ENCODE measurements at places on chromosomes 6 and 20.

GRCh38 chr6:27872642-27873020 is 39.6 kb downstream of the OR2B2 start:
- DNase-seq, result no peak

GRCh38 chr6:168232062-168232461 is 87.5 kb downstream of the DACT2 start:
- no peak for DNase-seq

GRCh38 chr20:11080781-11081377 is 407.1 kb upstream of the JAG1 start:
- DNase-seq, result no peak

DNA sequence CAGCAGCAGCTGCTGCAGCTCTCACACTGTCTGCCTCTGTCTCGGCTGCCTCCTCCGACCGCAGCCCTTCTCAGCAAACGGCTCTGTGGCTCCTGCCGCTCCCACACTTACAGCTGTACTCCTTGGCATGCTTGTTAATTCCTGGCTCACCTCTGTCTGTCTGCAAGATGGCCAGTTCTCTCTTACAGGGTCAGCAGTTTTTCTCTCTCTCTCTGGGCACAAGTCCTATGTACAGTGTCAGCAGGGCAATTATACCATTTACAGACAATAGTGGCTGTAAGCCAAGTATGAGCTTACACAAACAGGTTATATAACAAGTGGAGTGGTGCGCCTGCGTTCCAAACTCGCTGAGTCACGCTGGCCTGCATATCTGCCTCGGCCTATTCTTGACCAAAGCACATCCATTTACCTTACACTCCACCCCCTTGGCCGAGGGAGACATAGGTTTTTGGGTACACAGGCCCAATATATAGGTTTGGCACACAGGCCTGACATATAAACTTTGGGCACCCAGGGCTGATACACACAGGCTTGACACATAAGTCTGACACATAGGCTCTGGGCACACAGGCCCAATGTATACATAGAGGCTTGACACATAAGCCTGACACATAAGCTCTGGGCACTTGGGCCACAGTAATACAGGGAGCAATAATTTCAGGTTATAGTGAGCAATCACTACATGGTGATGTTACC is 4.4 kb downstream of the ZKSCAN3 start:
- no peak for DNase-seq

GRCh38 chr6:137087902-137088301 is 43.1 kb upstream of the IL20RA start:
- no peak for DNase-seq

DNA sequence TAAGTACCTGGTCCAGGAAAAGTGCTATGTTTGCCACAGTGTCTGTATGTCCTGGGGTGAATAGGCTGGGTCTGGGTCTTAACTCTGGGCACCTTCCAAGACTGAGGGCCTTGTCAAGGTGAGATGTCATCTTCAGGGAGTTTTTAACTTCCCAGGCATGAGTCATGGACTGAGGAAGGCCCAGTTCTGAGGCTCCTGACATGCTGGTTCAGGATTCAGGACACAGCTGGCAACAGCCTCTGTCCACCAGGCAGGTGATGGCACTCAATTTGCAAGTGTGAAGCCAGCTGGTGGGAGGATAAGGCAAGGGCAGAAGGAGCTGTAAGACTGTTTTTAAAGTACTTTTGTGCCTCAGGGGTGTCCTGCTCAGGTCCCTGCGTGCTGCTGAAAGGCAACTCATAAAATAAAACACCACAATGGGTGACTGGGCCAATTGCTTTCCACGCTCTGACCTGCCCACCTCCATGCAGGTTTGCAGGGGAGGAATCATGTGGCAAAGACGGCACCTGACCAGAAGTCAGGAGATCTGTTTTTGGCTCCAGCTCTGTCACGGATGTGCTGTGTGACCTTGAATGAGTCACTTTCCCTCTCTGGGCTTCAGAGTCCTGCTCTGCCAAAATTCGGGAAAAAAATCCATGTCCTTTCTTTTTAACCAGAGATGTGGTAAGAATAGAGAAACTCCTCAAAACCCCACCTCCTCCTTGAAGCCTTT is 4.9 kb upstream of the PACSIN1 start:
- DNase-seq, result no peak

DNA sequence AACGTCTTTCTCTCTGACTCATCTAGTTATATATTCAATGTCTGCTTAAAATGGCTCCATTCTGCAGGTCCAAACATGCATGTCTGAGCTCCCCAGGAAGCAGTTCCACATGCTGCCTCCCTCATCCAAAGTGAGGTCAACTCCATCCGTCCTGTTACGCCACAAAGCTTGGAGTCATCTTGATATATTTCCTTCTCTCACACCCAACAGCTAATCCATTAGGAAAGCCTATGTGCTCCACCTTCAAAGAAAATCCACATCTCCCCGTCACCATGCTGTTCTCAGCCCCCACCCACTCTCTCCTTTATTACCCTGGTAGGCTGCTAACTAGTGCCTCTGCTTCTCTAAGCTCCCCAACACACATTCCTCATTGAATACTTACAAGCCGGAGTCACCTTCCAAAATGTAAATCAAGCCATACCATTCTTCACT is 130.2 kb upstream of the SYNDIG1 start:
- DNase-seq, result no peak

DNA sequence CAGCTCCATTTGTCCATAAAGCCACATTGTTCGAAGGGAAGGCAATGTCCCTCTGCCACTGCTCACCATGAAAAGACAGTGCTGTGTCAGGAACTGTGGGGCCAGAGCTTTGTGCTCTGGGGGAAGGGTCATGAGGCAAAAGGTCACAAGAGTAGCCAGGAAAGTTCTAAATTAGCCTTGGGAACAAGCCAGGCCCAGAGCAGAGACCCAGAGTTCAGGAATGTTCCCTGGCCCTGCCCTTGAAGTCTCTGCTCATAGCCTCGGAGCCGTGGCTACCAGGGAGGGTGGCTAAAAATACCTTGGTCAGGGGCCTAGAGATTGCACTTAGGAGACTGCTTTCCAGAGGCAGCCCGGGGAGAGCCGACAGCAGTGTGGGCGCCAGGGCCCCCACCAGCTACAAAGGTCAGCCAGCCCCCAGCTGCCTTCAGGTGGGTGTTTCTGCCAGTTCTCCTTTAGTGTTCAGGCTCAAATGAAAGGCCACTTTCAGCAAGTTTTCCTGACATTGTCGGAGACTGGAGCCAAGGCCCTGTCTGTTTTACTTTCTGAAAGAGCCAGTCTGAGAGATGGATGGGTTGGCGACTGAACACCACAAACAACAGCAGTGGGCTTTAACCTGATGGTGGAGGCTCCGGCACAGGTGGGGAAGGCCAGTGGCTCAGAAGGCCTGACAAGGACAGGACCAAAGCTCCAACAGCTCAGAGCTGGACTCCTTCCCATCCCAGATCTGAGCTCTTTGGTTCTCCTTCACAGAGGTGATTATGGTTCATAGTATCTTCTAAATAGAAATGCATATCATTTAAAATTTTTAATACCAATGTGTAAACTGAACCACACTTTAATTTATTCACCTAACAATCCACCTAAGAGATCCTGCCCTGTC is 76.2 kb downstream of the CDH26 start:
- DNase-seq, result no peak

DNA sequence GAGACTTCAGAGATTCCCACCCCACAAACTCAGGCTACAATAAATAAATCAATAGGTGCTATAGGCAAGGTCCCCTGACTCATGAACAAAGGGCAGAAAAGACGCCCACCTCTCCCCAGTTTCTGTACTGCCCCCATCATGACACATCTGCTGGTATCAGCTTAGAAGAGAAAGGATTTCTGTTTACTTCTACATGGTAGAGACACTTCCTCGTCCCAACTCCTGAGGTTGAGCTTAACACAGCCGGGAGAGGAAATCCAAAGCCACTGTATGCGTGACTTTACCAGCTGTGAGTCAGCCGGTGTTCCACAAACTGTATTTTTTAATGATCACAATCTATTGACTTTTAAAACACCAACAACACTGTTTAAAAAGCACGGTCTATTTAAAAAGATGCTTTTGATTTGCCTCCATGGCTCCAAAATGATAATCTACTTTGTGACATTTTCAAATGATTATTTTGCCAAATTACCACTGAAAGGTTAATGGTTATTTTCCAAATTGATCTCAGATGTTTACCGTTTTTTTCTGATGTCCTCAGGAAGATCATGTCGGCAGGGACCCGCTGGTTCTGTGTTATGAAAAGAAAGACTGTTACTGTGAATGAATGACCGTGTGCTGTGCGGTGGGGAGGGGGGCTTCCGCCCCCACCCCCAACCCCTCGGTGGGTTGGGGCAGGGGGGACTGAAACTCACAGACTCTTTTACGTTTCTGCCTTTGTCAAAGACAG is 72.5 kb downstream of the ATP9A start:
- no peak for DNase-seq

GRCh38 chr6:166830185-166830890 is 126.0 kb downstream of the RNASET2 start:
- DNase-seq, result no peak

GRCh38 chr6:98092331-98092730 is 742.0 kb upstream of the POU3F2 start:
- no peak for DNase-seq

DNA sequence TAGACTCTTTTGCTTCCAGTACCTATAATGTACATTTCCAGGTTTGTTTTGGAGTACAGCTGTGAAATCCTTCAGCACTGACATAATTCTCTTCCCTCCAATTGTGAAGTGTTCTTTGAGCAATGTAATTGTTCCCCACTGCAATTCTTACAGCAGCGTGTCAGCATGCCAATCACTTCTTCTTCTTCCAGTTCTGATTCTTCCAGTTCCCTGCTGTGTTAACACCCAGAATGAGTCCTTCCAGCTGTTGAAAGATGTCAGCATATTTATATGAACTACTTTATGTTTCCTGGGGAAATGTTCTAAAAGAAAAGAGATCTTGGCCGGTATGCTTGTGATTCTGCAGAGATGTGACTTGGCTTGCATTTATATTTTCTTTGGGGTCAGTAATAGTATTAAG is 213.9 kb downstream of the UNC5CL start:
- no peak for DNase-seq

All from central memory CD4-positive, alpha-beta T cell (primary cell).